ENCODE measurements at places on chromosomes 1 and 21. TPM values are rescaled to one million over a fixed set of nuclear protein-coding genes. Genes with fewer than 3 reads are reported as not detected.

DNA sequence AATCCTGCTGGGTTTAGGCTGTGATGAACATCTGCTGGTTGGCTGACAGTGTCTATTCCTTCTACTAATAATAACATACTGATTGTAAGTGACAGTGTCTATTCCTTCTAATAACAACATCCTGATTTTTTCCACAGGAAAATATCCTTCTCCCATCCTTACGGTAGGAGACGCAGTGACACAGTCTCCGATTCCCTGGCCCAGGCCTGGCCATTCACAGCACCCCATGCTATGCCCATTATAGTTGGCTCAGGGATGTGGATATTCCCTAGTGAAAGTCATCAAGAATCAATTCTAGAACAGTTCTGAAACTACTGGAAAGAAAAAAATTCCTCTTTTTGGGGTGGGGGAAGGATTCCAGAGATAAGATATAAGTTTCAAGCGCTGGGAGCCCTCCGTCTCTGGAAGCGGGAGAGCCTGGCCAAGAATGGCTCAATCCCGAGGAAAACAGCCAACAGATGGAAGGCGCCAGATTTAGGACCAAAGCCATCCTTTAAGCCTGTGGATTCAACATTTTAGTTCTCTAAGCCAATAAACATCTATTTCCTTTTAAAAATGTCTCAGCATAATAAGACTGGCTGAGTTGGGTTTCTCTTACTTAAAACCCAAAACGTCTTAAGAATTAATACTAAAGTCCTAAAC lies 88.6 kb downstream of the GPATCH2 start:
- no peak for DNase-seq

Gene DESI2
- 26.5 TPM for polyA plus RNA-seq

- DNase-seq = no peak
These were observed 9.1 kb downstream of the RHOU start for GRCh38 chr1:228744356-228744755.

DNA sequence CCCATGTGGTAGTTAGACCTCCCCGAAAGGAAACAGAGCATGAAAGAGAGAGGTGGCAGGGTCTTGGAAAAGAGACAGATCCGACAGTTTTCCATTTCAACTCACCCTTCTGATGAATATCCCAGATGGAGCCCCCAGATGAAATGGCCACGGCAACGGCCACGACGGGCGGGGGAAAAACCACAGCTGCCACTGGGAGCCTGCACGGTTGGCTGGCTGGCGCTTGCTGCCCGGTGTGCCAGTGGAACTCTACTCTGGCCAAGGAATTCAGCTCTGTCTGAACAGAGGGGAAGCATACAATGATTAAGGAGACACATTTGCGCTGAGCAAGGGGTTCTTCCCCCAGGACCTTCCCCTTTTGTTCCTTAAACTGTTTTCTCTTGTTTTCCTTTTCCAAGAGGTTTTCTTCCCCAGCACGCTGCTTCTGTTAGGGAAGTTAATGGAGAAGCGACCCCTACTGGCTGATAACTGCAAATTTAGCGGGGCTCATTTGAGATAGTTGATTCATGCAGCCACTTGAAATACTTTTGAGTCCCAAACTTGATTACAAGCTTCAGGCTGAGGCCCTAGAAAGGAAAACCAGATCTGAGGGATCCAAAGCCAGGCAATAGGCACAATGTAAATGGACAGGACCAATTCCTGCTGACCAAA lies 1122.5 kb downstream of the NCAM2 start:
- no peak for DNase-seq

DNA sequence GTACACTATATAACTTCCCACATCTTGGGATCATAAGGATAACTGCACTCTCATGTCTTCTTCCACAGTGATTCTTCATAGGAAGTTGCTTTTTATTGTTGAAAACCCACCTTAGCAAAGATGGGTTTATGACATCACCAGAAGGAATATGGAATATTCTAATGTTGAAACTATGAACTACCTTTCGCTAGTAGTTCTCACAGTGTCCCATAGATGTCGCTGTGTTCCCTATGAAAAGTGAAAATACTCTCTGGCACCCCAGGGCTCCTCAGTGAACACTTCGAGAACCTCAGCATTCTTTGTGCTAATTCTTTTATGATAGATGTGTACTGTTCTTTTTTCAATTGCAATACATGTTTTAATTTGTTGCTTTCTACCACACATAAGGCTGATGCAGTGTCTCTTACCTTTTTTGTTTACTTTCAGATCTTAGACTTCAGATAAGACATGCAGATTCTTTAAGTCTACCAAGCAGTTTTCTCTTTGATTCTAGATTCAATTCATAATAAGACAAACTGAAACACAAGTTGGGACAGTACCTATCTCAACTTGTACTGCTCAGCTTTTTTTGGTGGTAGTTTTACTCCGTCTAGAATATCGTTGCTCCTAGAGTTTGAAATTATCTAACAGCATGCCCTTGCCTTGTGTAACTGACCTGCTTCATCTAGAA lies 90.8 kb downstream of the GTF2B start:
- no peak for DNase-seq

DNA sequence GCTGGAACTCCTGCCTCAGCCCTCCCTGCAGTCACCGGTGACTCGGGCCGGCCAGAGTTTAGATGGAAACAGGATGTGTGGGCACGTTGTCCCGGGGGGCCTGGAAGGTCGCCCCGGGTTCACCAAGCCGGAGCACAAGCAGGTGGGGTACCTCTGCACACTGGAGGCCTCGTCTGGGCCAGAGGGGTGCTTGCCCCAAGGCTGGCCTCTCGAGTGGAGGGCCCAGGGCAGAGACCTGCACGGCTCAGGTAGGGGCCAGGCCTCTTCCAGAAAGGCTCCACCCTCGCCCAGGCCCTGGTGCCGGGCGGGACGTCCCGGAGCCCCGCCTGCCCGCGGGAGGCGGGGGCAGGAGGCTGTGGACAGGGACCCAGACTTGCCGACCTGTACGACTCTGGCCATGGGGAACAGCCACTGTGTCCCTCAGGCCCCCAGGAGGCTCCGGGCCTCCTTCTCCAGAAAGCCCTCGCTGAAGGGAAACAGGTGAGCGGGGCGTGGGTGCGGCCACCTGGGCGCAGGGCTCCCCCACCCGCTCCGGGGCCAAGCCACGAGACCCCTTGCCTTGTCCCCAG lies at the start of gene PLEKHN1:
TSS of gene PLEKHN1 (plus strand) at position 348 of the 569 bp plus-strand sequence. CDS start at position 398, 50 bp downstream.
- no peak for DNase-seq

DNA sequence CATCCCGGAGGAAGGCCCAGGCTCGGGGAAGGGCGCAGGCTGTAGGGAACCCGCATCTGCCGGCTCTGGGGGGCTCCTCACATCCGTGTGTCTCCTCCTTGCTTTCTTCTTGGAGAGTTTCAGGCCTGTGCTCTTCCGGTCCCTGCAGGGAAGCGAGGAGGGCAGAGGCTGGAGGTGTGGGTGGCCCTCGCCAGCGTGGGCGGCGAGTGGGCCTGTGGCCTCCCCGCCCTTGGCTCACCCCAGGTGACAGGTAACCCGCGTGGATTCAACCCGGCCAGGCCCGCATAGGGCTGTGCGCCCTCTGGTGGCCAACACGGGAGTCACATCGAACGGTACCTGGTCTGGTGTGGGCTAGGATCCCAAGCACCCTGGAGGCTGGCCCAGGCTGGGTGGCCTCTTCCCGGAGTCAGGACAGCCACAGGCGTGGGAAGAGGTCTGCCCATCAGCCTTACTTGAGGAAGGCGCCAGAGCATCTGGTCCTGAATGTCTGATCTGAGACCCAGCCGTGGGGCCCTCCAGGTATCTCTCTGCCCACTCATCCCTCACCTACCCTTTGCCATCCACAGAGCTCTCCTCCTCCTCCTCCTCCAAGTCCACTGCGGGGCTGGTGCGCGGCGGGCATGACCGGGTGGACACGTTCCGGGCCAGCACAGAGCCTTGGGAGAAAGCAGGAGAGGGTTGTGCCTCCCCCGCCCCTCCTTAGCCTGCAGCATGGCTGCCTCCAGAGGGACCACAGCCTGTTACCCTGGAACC lies 9.6 kb upstream of the TNFRSF25 start:
- peak; percentile 63 for DNase-seq

DNA sequence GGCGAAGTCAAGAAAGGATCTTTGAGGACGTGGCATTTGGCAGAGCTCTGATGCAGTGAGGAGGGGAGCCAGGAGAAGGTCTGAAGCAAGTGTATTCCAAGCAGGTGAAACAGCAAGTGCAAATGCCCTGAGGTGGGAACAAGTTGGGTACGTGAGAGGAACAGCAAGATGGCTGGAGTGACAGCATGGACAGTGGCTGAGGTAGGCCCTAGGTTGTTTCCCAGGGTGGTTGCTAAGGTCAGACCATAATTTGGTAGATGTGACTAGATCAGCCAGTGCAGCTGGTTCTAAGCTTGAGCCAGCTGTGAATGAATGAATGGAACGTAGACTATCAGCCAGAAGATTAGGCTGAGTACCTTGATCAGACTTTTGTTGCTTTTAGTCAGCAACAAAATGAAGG lies 37.5 kb upstream of the JUN start:
- DNase-seq = no peak

Gene SLC39A1
- 96.7 TPM for polyA plus RNA-seq

GRCh38 chr1:93244298-93245069 lies 64.0 kb downstream of the CCDC18 start:
- no peak for DNase-seq

Gene GPR153
- 4.4 TPM for polyA plus RNA-seq
